ENCODE measurements at places on chromosomes 4 and X.

DNA sequence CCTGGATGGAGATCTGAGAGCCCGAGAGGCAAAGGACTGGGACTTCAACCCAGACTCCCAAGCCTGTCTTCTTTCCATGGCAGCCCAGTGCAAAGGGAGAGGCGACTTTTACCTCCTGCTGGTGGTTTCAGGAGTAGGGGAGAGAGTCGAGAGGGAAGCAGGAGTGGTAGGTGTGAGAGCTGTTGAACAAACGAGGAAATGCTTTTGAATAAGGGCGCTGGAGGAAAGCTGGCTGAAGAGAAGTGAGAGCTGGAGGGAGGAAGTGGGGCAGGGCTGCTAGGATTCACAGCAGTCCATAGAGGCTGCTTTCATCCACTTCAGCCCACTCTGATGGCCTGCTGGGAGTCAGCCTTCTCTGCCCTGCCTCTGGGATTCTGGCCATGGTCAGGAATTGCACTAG, 81.8 kb upstream of the EFNB1 start:
- no peak for DNase-seq

- DNase-seq, result no peak
Observed at GRCh38 chr4:81030061-81030980, at the start of gene BMP3. TSS of gene BMP3 (plus strand) at chr4:81030708. CDS start at chr4:81031285, 577 bp downstream.

GRCh38 chr4:119933606-119934005, 133.0 kb downstream of the MAD2L1 start:
- no peak for DNase-seq

GRCh38 chrX:64843224-64843623, 133.0 kb downstream of the ZC4H2 start:
- no peak for DNase-seq

DNA sequence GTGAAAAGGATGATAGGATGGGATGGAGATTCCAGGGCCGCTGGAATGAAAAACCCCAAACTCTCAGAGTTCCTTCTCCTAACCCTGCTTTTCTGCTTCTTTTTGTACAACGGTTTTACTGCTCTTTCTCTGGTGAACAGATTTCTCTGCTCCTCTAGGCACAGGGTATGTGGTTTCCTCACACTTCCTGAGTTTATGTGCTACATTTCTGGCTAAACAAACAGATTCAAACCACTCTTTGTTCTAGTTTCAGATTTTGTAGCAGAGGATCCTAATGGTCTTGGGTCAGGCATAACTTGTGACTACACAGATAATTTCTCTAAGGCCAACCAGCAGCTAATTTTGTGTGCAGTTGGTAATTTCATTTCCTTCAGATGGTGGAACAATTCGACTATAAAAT, 52.6 kb downstream of the OSTC start:
- no peak for DNase-seq

DNA sequence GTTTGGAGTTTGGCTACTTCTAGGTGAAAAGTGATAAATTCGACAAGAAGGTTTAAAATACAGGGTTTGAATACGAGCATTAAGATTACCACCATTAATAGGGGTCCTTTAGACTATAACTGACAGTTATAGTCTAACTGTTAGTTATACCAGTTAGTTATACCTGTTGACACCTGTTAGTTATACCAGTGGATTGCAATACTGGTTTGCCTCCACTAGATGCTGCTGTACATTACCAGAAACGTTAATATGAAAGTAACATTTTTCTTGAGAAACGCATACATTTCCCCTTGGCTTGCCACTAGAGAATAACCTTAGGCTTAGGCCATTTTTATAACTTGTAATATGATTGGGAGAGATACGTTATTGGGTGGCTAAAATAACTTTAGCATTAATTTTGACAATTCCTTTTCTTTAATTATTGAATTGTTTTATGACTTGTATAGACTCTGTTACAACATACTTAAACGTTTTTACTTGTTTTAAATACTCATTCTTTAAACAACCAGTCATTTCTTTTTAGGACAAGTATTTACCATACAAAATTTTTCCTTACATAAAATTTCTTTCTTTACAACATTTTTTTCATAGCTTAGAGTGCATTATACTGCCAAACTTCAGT, 911.2 kb downstream of the FSTL5 start:
- no peak for DNase-seq

GRCh38 chr4:117417856-117418255, 332.5 kb upstream of the TRAM1L1 start:
- DNase-seq, result no peak

DNA sequence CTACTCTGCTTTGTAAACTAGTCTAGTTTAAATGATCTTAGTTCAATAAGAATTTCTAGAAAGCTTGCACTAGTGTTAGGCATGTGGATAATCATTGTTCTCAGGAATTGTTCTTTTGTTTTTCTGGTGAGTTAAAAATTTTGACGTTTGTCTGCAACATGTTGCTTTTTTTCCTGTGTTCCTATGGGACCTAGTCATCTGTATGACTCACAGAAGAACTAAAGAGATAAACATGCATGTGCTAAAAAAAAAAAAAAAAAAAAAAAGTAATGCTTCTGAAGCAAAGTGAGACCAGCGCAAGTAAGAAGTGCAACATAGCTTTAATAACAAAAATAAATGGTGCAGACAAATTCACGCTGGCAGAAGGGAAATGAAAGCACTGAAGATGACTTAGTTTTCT, 471.2 kb downstream of the IQCM start:
- no peak for DNase-seq

DNA sequence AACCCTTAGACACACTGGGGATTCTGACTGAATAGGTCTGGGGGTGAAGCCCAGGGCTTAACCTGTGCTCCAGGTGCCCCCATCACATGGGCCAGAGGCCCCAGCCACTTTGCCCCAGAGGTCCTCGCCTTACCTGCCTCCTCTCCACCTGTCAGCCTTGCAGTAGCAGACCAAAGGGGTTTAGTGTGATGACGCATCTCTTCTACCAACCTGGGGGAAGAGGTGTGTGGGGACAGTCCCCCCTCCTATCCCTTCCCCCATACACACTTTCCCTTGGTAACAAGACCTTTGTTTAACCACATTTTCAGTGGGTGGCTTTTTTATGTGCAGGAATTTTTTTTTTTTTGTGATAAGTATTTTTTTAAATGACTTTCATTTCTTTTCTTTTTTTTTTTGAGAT, 6.3 kb downstream of the CLCN4 start:
- DNase-seq, result no peak

DNA sequence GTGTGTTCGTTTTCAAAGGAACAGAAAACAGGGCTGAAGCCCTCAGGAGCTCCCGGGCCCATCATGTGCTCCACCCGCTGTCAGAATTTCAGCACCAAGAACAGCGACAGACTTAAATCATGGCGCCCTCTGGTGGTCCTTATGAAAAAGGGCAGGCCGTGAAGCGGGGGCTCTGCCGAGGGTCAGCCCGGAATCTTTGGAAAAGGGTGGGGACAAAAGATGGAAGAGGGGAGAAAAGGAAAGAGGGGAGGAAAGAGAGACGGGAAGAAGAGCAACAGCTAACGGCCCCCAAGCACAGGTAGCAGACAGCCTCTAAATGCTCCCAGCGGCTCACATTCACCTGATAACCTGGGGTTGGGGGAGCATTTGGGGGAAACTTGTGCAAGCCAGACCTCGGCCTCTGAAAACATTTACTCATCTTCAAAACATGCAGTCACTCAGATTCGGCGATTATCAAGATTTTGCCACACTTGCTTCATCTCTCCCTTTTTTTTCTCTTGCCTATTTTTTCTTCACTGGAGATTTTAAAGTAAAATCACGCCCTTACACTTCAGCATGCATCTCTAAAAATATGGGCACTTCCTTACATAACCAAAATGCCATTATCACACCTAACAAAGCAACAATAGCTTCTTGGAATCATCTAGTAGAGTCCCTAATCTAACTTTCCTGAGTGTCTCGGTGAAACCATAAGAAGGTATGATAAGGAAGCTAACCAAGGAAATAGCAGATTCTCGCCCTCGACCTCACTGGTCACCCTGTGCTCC, 28.1 kb upstream of the MAN2B2 start:
- no peak for DNase-seq

DNA sequence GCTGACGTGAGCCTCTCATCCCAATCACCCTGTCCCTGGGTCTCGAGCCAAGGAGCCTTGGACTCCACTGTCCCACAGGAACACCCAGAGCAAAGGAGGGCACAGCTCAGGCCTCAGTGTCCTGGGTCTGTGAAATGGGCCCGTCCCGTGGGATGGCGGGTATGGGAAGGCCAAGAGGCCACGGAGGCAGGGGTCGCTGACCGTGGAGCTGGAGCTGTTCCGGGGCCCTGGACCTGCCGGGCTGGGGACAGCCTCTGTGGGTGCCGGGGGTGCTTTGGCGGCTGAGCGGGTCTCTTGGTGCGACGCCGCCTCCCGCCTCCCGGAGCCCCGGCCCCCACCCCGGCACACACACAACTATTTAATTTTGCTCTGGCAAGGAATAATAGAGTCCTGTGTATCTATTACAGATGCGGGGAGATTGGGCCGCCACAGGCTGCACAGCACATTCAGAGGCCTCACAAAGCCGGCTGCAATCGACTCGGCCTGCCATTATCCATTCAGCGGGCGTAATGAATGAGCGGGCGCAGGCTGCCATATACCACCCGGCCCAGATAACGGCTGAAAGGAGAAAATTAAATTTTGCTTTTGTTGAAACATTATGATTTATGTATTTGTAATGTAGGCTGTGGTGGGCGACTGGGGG, 83.9 kb upstream of the NKX1-1 start:
- DNase-seq, result no peak

- DNase-seq, result no peak
Observed at GRCh38 chr4:38086151-38086848, 126.1 kb downstream of the PTTG2 start.

DNA sequence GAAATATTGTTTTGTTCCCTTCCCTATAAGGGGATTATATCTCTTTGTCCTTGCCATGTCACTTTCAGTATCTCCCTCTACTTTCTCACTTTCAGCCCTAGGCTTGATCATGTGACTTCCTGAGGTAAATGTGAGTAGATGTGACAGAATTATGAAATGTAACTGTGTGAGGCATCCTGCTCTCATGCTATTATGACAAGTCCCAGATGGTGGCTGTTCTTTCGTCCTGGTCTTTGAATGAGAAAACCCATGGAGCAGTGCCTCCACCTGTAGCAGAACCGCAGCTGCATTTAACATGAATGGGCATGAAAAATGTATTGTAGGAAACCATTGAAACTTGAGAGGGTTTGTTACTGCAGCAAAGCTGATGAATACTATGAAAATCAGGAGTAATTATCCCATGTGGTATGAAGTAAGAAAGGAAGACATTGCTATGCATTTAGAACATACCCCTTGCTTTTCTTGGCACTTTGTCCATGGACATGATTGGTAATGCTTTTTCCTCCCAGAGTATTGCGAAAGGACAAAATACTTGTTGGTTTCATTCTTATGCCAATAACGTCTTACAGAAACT, 202.2 kb upstream of the GPRIN3 start:
- no peak for DNase-seq

- no peak for DNase-seq
Observed at GRCh38 chrX:69543572-69543971, 39.4 kb downstream of the NALF2 start.

DNA sequence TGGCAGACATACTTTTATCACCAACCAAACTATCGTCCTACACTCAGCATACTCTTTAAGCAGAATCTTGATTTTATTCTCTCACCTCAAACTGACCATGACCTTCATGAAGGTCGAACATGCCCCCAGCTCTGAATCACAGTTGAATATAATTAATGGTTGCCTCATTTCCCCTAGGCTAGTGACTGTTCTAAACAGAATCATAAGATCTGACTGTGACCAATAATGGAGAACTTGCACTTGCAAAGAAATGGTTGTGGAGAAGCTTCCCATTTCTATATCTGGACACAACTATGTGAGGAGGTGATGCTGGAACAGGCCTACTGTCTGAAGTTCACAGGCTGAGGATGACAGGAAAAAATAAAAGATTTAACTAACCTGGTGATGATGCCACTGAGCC, 85.1 kb downstream of the PDGFC start:
- DNase-seq, result no peak

DNA sequence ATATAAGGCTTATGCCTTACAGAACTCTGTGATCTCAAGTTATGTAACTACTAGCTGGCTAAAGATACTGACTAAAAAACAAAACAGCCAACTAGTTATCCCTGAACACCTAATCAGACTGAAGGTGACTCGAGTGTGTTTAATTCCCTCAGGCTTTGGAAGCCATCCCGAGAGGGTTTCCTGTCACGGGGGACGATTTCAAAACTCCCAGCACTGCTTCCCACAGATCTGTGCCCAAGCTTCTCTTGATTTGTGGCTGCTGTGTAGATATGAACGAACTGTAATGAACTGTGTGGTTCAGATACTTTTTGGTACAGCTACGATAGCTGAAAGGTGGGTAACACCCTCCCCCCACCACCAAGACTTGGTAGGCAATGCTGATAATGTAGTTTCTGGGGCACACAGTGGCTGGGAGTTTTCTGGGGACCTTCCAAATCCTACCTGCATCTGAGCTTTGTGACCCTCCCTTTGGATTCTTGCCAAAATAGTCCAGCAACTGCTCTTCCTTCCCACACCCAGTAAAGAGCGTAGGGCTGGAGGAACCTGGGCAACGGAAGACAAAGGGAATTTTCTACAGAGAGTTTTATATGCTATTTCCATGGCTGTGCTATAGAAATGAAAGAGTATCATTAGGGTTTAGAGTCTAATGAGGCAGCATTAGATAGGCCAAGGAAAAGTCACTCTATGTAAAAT, 148.8 kb downstream of the MGST2 start:
- DNase-seq, result no peak

GRCh38 chr4:87698394-87698793, 48.3 kb downstream of the DMP1 start:
- DNase-seq, result no peak

DNA sequence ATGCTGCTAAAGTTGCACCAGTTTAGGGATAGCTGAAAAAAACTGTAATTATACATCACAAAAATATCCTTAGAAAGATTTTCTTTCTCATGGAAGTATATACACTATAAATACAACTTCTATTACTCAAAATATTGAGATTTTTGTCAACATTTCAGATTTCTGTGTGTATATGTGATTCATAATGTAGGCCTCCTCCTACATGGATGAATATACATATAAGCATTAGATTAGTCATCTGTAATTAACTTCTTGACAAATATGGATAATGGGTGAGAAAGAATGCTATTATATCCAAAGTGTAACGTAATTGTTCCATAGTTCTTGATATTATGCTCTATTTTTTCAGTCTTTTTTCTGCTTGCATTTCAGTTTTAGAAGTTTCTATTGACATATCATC, 124.9 kb downstream of the CBLL2 start:
- no peak for DNase-seq

DNA sequence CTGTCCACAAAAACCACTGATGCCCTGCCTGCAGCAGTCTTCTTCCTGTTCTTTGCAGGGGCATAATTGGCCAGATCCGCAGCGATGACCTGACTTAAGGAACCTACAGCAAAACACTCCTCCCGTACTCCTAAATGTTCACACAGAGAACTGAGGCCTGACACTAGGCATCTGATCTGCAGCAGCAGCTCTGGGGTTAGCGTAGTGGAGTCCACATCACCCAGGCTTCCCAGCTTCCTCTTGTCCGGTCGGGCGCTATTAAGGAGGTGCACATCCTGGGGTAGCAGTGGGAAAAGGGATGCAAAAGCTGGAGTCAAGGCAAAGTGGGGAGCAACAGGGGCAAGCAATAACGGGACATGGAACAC, 758 bp downstream of the SCFD2 start:
- DNase-seq, result no peak

All from liver (tissue), 10 donors.